ENCODE measurements at places on chromosomes 16 and 17.

GRCh38 chr17:77312061-77312701 lies 171.4 kb downstream of the SEC14L1 start:
- no peak for DNase-seq

GRCh38 chr17:34703533-34703932 lies 124.2 kb downstream of the TMEM132E start:
- peak; percentile 18 for DNase-seq

DNA sequence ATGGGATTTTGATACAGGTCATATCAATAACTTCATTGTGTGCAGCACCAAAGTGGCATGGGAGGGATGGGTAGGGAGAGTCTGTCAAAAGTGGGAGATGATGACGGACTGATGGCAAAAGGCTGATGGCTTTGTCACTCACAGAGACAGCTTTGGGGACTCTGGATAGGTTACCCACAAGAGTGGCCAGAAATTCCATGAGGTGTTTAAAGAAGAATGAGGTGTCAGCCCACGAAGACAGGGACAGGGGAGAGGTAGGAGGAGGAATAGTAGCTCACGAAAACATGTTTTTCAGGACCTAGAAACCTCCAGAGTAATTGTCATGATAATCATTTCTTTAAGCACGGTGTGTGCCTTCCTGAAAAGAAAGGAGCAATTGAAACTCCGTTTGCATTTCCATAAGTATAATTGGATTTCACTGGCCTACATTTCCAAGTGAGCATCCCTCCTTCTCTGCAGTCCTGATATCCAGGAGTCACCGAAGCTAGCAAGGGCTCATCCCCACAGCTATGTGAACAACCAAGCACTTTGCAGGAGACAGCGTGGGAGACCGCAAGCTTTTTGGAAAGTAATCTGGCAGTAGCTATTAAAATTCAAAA lies 60.0 kb downstream of the HSD17B2 start:
- no peak for DNase-seq

DNA sequence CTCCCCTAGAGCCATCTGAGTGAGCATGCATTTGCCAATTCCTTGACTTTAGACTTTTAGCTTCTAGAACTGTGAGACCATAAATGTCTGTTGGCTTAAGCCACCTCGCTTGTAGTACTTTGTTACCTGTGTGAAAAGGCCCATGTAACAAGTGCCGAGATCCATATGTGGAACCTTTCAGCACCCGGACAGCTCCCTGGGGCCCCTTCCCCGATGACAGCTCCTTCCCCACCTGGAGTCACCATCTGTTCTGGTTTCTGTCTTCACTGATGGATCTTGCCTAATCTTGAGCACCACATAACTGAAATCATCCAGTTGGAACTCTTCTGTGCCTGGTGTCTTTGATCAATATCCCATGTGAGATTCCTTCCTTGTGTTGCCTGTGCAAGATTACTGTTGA lies 78.9 kb upstream of the EEF2KMT start:
- DNase-seq = no peak

- no peak for DNase-seq
These were observed 7.1 kb downstream of the TAF1C start for GRCh38 chr16:84179612-84180320.

DNA sequence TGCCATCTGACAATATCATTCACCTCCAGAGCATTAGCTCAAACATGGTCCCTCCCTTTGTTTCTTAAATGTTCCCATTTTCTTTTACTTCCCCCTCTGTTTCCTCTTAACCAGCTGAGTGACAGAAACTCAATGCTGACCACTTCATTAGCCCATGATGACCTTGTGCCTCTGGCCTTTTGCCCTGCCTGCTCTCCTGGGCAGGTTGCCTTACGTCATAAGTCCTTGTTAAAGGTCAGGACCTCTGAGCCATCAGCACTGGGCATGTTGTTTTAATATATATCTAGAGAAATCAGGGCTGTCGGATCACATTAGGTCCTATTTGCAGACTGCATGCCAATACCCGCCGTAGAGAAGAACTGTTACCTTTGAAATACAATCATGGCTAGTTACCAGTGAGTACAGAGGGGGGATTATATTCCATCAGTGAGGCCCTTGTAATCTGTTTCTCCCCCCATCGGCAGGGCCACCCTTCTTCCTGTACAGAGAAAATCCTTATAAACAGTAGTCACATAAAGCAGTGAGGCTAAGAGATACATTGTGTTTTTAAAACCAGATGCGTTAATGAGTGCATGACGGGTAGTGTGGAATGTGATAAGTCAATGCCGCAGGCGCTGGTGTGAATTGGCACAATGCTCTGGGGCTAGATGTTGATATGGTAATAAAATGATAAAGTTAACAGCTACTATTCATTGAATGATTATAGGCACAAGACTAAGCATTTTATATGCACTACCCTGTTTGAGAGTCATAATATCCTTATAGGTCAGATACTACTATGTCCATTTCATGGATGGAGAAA lies 94.3 kb upstream of the ZFHX3 start:
- DNase-seq = no peak

DNA sequence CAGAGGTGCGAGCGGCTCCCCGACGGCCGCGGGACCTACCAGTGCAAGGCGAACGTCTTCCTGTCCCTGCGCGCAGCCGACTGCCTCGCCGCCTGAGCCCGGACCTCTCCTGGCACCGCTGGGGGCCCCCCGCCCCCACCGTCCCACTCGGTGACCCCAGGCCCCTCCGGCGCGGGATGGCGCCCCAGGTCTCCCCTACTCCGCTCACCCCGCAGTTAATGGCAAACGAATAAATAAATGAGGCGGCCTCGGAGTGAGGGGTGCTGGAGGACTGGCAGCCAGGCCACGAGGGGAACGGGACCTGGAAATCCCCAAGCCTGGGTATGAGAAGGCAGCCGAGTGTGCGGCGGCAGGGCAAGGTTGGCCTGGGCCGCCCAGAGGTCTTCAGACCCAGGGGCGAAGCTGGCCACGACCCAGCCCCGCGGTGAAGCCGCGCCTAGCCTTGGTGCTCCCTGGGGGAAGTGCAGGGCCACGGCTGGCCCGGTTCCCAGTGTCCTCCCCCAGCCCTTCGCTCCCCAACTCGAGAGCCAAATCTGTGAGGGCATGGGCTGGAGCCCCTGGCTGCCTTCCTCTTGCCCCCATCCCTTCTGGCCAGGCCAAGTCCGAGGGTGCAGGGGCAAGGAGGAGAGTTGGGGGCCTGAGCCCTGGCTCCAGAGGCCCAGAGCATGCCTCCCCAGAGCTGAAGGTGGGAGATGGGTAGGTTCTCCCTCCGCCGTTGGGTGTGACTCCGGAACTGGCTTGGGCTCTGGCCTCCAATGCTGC lies 796 bp downstream of the NPB start:
- DNase-seq = no peak

DNA sequence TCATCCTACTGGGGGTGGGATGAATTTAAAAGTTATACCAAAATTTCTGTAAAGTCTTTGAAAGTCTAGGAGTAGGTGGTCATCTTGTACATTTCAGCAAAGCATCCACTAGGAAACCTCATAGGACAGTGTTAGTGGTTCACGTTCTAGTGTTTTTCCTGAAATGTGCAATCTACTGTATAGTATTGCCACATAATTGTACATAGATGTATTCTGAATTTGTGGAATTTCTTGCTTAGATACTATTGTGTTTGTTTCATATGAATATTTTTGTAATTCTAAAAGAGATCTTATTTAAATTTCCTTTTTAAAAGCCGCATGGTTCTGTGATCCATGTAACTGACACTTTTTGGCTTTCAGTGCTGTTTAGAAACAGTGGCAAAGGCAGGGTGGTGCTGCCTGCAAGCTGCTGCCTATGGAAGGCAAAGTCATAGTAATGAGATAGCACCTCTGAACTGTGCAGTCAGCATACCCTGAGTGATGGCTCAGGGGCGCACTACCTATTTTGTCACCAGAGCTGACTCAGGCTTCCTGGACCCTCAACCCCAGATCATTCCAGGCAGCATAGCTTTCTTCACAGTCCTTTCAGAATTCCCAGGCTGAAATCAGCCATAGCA lies 193.3 kb downstream of the MRTFB start:
- no peak for DNase-seq

Measured in fibroblast of upper back skin (primary cell).